ENCODE measurements at places on chromosomes 2 and 18. TPM values are rescaled to one million over a fixed set of nuclear protein-coding genes. Genes with fewer than 3 reads are reported as not detected.

The RAB6C gene
- not detected for total RNA-seq

The IL36RN gene
- not detected for total RNA-seq

The ZBTB7C gene
- total RNA-seq: 0.11 TPM

The UNC50 gene
- 44.3 TPM for total RNA-seq

The LONRF2 gene
- total RNA-seq: 0.26 TPM

Measured in osteocyte (in vitro differentiated cells).